ENCODE measurements at places on chromosomes 5 and 9. TPM values are rescaled to one million over a fixed set of nuclear protein-coding genes. Genes with fewer than 3 reads are reported as not detected.

GRCh38 chr5:136014049-136015002 lies 14.5 kb upstream of the TGFBI start:
- no peak for DNase-seq
- no peak overlapping the region for H3K4me3 ChIP-seq
- no peaks in the 10 kb centered on the region for H3K36me3 ChIP-seq
- H3K4me1 ChIP-seq, result no peaks in the 10 kb centered on the region
- no peaks in the 10 kb centered on the region for H3K27me3 ChIP-seq
- no peak overlapping the region for H3K27ac ChIP-seq

DNA sequence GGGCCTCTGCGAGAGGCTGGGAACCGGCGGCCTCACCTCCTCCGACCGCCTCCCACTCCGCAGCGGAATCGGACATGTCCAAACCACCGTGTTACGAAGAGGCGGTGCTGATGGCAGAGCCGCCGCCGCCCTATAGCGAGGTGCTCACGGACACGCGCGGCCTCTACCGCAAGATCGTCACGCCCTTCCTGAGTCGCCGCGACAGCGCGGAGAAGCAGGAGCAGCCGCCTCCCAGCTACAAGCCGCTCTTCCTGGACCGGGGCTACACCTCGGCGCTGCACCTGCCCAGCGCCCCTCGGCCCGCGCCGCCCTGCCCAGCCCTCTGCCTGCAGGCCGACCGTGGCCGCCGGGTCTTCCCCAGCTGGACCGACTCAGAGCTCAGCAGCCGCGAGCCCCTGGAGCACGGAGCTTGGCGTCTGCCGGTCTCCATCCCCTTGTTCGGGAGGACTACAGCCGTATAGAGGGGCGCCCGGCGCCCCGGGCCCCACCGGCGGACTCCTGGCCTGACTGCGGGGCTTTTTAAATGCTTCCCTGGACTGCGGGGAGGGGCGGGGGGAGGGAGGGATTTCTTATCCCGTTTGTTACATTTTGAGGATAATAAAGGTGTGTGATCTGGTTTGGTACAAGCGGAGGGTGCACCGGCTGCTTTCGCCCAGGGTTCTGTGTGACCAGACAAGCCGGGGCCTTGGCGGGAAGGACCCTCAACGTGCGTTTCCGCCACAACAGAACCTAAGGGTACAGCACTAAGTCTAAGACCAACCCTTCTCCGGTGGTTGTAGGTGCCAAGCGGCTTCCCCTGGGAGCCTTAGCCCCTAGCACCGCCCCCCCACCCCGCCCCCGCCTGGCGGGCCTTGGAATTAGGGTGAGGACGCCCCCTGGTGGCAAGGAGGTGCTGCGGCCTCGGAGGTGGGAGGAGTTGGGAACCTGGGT lies 9.3 kb downstream of the PRR7 start:
- H3K27ac ChIP-seq, result peak overlapping the region; percentile 79
- H3K4me3 ChIP-seq, result peak overlapping the region; percentile 42
- peak; percentile 91 for DNase-seq
- H3K27me3 ChIP-seq, result no peaks in the 10 kb centered on the region
- H3K36me3 ChIP-seq, result no peaks in the 10 kb centered on the region

DNA sequence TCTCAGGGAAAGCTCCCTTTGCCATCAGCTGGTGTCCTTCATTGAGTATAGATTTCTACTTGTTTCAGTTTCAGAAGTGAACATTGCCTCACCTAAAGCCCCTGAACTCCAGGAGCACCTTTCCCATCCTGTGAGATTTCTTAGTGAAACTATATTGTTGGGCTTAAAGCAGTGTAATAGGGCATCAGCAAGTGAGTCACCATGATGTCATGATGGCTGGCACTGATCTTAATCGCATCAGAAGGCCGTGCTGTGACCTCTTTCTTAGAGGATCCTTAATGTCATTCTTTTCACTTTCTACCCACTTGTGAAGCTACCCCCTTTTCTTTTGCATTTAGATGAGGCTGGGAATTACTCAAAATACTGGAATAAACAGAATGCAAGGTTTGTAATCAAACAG lies 401.3 kb downstream of the MTRR start:
- H3K27ac ChIP-seq, result no peak overlapping the region
- no peaks in the 10 kb centered on the region for H3K27me3 ChIP-seq
- H3K4me1 ChIP-seq, result no peaks in the 10 kb centered on the region
- no peak for DNase-seq

DNA sequence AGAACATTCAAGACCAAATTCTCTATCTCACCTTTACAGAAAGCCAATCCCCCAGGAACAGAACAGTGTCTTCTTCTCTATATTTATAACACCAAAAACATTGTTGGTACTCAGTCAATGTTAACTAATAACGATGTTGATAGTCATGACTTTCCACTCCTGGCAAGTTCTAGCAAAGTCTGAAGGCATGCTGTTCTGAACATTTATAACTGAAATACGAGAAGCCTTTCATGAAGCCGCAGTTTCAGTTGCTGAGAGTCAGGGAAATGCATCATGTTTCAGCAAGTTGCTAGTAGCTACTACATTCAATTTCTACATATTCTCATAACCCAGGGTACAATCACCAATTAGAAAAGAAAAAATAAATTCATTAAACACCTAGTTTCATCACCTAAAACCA lies 301.4 kb downstream of the PDE4D start:
- DNase-seq, result peak; percentile 82
- H3K27ac ChIP-seq, result peak overlapping the region; percentile 22
- H3K27me3 ChIP-seq, result no peaks in the 10 kb centered on the region
- no peak overlapping the region for H3K4me3 ChIP-seq

DNA sequence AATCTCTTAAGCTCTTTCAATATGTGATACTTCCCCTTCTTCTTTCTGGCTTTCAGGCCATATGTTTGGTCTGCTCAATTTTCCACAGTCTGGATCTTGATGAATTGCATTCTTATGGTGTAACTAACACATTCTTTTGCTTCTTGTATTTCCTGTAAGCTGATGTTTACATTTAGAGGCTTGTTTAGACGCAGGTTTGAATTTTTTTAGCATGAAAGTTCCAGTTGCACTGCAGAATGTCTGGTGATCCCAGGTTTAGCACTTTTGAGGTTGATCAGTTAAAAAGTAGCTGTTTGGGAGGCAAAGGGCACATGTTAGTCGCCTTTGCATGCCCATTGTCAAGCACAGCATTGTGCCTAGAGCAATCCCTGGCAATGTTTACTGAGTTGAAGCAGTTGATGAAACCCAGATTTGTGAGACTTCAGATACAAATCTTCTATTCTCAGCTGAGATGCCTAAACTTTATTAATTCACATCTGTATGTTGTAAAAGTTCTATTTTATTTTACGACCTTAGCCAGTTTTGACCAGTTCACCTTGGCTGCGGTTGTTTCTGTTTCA lies 59.6 kb upstream of the SPATA31C2 start:
- no peaks in the 10 kb centered on the region for H3K4me1 ChIP-seq
- DNase-seq, result no peak
- no peaks in the 10 kb centered on the region for H3K27me3 ChIP-seq
- H3K36me3 ChIP-seq, result no peaks in the 10 kb centered on the region
- no peak overlapping the region for H3K27ac ChIP-seq

GRCh38 chr9:124010665-124011321 lies 775 bp upstream of the LHX2 start:
- no peak overlapping the region for H3K27ac ChIP-seq
- H3K27me3 ChIP-seq, result peaks cover 81% of the 10 kb centered on the region
- no peaks in the 10 kb centered on the region for H3K4me1 ChIP-seq
- peak overlapping the region; percentile 15 for H3K4me3 ChIP-seq
- no peaks in the 10 kb centered on the region for H3K36me3 ChIP-seq

DNA sequence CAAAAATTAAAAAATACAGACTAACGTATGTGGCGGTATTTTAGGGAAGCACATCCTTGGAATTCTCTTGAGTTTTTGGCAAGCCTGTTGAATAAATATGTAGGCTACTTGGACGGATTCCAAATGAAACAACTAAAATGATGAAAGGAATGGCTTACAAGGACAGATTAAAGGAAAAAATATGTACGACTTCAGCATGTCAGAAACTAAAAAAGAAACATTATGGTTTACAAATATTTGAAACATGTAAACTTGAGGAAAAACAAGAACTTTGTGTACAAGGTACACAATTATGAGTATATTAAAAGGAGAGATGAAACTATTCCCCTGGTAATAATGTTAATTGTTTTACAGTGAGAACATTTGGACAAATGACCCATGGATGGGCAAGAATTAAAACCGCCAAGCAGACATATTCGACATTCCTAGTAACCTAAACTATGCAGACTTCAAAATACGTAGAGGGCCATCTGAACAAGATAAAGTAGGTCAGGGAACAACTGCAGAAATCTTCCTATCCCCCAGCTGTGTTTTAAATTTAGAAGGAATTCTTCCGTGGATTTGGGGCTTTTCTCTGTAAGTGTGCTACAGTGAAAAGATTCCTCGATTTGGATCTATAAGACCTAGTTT lies 12.5 kb downstream of the EDIL3 start:
- no peak for DNase-seq
- H3K27me3 ChIP-seq, result peaks cover 2% of the 10 kb centered on the region
- no peak overlapping the region for H3K27ac ChIP-seq
- H3K4me3 ChIP-seq, result no peak overlapping the region
- no peaks in the 10 kb centered on the region for H3K4me1 ChIP-seq

Gene LRRC8A
- total RNA-seq, result 78.8 TPM

- H3K27ac ChIP-seq, result no peak overlapping the region
- H3K4me3 ChIP-seq, result no peak overlapping the region
- no peaks in the 10 kb centered on the region for H3K36me3 ChIP-seq
- no peak for DNase-seq
Measured at GRCh38 chr9:76013809-76014208, 123.3 kb downstream of the PCSK5 start.

Gene VPS13A
- total RNA-seq, result 22.7 TPM

Data from prostate gland (tissue), 2 donors.